ENCODE measurements at places on chromosomes 6 and 20.
A peak's percentile ranks its signal among the peaks of the same experiment; 100 is the strongest.

DNA sequence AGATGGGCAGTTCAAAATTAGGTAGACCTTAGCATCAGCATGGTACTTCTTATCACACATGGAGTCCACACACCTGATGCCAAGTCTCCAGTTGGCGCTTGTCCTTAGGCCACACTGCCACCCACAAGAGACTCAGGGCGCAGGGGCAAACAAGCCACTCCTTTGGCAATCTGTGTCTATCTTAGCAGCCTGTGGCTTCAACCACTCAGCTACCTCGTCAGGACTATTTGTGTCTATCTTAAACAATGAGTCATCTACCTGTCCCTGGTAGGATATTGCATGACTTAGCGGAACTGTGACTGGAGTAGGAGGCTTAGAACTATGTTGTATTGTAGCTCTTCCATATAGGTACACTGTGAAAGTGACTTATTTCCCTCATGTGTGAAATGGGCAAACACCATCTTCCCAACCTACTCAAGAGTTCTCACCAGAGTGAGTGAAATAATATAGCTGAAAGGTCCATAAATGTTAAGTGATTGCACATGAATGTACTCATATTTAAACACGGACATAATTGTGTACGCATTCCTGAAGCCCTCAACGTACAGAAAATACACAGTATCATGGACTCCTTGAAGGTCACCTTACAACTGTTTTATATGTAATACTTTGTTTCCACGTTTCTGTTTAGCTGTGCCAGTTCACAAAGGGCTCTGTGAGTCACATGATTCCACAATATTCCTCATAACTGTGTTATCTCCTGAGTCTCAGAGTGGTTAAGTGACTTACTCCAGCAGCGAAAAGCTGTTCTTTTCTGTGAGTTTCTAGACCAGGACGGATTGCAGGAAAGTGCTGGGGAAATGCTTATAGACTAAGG lies 1.6 kb downstream of the TRIM27 start:
- DNase-seq: no peak

- no peak for DNase-seq
Measured at GRCh38 chr6:160534050-160534696, 129.9 kb downstream of the LPA start.

DNA sequence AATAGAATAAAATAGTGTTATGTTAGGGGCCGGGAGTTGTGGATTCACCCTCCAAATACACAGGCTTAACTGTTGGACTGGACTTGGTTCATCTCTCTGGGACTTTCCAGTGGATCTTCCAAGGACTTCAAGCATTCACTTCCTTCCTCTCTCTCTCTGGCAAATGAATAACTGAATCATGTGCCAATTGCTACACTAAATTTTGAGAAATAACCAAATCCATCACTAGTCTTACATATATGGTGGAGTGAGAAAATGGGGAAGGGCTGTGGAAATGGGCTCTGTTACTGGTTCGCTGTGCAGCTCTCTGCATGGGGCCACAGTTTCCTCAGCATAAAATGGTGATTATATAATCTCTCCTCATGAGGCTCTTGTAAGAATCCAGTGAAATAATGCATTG lies 6.8 kb upstream of the KIAA1755 start:
- no peak for DNase-seq

GRCh38 chr6:56794421-56794820 lies 151.7 kb upstream of the DST start:
- DNase-seq: no peak

DNA sequence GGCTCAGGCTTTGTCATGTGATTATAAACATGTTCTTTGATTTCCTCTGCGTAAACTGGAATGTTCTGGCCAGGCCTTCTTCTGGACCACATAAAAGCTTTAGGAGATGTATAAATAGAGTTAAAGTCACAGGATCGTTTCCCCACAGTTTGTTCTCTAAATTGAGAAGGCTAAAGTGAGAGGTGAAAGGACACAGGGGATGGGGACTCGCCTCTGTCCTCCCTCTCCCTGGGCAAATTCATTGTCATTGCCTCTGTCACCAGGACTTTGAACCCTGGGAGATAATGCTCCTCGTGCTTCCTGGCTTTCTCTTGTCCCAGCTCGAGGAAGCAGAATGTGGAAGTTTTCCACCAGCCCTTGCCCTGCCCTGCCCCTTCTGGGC lies 20.3 kb upstream of the ZFAND3 start:
- DNase-seq: no peak

DNA sequence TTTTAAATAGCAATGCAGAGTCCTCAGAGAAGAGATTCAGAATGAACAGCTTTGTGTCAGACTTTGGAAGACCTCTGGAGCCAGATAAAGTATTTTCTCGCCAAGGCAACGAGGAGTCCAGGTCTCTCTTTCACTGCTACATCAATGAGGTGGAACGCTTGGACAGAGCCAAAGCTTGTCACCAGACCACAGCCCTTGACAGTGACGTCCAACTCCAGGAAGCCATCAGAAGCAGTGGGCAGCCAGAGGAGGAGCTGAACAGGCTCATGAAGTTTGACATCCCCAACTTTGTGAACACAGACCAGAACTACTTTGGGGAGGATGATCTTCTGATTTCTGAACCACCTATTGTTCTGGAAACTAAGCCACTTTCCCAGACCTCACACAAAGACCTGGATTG lies 55.5 kb downstream of the MRAP2 start:
- no peak for DNase-seq

DNA sequence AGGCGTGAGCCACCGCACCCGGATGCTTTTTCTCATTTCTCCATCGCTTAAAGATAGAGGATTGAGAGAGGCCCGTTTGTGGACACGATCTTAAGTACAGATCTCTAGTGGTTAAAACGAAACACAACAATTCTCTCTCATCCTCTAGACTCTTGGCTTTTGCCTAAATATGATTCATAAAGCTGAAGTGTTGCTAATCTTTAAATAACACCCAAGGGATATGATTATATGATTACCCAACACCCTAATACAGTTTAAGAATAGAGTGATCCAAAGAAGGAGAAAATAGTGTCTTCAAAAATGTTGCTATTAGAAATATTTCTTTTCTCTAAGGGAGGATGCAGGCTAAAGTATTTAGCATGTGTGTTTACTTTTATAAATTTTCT lies 50.4 kb downstream of the MTHFD1L start:
- no peak for DNase-seq

DNA sequence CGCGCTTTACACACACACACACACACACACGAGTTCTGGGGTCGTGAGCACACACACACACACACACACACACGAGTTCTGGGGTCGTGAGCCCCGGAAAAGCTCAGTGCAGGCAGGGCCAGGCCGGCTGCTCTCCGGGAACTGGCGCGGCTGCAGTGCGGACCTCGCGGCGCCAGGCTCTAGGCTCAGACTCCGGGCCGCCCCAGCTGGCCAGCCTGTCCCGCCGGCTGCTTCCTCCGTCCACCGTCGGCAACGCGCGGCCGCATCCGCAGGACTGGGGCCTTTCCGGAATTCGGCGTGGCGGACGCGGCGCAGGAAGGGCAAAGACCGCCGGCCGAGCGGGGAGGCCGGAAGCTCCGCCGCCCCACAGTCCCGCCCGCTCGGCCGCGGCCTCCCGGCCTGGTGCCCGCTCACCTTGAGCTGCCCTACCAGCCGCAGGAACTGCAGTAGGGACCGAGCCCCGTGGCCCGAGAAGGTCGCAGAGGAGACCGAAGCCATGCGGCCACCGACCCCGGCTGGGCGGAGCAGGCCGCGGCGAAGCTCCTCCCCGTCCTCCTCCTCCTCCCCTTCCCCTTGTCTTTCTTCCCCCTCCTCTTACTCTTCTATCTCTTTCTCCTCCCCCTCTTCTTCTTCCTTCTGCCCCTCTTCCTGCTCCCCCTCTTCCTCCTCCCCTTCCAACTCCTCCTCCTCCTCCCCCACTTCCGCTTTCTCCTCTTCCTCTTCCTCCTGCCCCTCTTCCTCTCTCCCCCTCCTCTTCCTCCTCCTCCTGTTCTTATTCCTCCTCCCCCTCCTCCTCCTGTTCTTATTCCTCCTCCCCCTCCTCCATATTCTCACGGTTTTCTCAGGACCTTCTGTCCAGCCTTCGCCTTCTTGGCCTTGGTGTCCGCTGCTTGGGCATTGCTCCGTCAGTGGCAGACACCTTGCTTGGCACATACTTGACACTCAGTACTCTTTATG lies at the start of gene HDDC2:
Gene HDDC2, minus strand, starts transcription at position 533 of the 957 bp plus-strand sequence. Its CDS starts 35 bp downstream, at position 498.
- peak; percentile 63 for DNase-seq

DNA sequence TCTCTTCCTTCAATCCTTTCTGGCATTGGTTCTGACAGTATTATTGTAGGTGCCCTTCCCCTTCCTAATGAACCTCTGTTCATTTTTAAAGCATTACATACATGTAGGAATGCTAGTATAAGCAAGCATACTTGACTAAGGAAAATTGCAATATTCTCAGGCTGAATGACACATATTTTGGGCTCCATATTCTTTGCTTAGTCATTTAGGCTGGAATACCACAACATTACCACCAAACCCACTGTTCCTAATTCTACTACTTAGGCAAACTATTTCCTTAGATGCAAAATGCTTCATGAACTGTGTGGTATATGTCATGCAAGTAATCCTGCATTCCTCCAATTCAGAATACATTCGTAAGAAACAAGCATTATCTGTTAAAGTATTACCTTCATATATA lies 113.9 kb downstream of the PRDM1 start:
- DNase-seq: no peak

DNA sequence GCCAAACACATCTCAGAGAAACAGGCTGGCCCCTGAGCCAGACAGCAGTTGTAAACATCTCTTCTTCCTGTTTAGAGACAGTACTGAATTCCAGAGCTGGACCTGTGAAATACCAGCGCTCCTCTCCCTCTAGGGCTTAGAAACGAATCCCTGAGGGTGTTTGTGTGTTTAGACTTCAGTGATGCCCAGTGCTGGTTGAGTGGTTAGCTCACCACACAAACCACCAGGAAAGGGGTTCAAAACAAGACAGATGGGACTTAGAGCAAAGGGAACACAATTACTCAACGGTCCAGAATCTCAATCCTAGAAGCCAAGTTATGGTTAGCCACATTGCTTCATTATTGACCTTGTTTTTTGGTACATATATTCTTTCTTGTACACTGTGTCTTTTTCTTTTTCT lies 108.7 kb upstream of the TMEM170B start:
- DNase-seq: no peak

DNA sequence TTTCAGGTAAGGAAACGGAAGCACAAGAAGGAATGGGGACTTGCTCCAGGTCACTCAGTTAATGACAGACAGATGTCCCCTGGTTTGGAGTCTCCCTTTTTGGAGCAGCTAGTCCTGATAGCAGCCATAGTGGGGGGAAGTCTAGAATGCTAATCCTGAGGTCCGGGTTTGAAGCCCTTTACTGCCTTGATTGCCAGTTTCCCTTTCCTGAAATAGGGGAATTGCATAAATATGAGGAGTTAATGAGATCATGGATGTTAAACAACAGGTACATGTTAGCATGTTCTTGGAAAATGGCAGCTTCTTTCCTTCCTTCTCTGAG lies 341 bp upstream of the TTPAL start:
- no peak for DNase-seq

DNA sequence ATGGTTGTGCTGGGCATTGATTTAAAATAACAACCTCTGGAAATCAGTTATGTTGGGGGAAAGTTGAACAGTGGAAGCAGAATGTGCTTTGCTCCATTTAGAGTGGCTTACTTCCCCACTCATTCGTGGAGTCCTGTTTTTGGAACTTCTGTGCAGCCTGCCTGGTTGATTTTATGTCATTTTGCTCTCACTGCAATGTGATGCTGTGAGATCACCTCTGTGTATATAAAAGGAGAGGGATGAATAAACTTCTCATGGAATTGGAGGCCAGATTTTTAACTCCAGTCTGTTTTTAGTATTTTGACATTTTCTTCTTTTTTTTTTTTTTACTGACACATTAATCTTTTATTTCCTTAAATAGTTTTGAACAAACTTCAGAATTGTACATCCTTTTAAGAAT lies 139.0 kb downstream of the FNDC1 start:
- DNase-seq: no peak

- no peak for DNase-seq
Measured at GRCh38 chr6:127900935-127901334, at the start of gene THEMIS. TSS of gene THEMIS (minus strand) at chr6:127901058. CDS start at chr6:127900932, 126 bp downstream.

DNA sequence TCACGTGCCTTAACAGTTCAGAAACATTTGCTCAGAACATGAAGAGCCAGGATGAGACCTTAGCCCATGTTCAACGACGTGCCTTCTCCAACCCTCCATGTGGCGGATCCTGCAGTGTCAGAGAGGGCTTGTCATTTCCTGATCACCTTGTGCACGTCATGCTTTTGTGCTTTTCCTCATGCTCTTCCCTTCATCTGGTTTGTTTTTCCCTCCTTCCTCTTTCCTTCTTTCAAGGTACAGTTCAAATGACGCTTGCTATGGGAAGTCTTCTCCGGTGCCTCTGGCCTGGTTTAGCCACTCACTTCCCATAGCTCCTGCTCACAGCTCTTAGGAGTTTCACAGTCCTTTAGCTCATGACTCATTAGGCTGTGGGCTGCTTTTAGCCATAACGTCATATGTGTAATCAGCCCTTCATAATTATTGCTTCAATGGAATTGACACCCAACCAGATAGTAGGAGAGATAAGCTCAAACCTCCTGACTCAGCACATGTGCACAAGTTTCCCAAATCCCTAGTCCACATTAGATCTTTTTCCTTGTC lies 102.7 kb upstream of the CNKSR3 start:
- DNase-seq: no peak

DNA sequence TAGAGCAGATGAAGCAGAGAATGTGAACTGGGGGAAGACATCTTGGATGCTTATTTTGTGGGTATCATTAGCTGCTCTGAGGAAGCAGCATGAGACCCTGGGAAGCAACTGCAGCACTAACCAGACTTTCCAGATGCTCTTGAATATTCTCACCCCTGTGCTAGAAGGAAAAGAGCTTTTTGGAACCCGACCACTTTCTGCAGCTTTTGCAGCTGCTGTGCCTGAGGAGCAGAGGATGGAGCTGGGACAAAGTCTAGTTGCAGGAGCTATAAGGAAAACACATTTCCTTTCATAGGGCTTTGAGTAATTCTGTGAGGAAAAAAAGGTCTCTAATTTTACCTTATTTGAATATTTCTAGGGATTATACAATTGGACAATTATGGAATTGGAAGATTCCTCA lies 369.7 kb downstream of the CD109 start:
- DNase-seq: no peak

DNA sequence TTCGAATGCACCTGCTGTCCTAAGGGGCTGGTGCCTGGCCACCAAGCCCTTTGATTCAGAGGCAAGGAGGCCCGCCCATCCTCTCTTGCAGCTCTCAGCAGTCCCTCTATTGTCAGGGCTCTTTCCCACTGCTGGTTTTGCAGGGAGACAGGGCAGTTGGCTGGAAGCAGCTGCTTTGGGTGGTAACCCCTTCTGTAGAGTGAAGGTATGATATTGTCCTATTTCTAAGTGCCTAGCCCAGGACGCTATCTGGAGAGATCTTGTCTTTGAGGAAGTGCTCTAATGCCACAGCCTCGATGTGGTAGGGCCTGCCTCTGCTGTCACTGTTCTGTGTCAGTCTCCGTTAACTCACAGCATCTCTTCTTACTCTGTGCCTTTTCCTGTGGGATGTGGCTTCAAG lies 5.6 kb downstream of the PLCG1 start:
- no peak for DNase-seq

DNA sequence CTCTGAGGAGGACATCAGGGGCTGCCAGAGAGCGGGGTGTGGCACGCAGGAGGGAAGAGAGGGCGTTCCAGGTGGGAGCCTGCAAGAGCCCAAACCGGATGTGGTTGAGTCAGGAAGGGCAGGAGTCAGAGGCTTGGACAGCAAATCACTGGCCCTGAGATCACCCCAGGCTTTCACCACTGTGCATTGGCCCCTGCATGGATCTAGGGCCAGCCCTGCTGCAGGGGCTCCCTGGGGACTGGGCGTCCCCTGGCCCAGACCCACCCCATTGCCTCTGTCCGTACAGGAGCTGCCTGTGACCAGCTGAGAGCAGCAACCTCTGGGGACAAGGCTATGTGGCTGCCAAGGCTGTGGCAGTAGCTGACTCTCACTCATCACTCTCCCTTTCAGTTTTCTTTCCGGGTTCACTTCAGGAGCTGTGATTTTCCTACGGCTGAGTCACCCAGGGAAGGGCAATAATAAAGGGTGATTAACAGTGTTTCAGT lies 33.9 kb downstream of the KCNK17 start:
- no peak for DNase-seq
